Calu3 (cell line): ENCODE measurements at places on chromosomes 13 and 19. TPM values are rescaled to one million over a fixed set of nuclear protein-coding genes. Genes with fewer than 3 reads are reported as not detected.

Gene CEACAM8
- not detected in 2 replicates for total RNA-seq

Gene CCNA1
- total RNA-seq, result not detected in 2 replicates

- no peaks in the 10 kb centered on the region for H3K4me1 ChIP-seq
- H3K27ac ChIP-seq, result no peak overlapping the region
- no peak overlapping the region for H3K4me3 ChIP-seq
- H3K27me3 ChIP-seq, result peaks cover 27% of the 10 kb centered on the region
Measured at GRCh38 chr19:33280351-33280921, 21.9 kb downstream of the CEBPA start.

GRCh38 chr19:28632371-28633080 is 580.4 kb downstream of the UQCRFS1 start:
- no peaks in the 10 kb centered on the region for H3K4me1 ChIP-seq
- DNase-seq, result no peak
- no peaks in the 10 kb centered on the region for H3K36me3 ChIP-seq
- no peak overlapping the region for H3K4me3 ChIP-seq

Gene ZNF709
- 1.6 and 1.7 TPM in 2 replicates for total RNA-seq

- no peak within 1 kb of the TSS for H3K27ac ChIP-seq
- no peaks in the 10 kb centered on the region for H3K36me3 ChIP-seq
- DNase-seq, result peak; percentile 5
Measured at GRCh38 chr19:10517361-10517759, at the start of gene S1PR5. Gene S1PR5 (minus strand): TSS chr19:10517447. CDS start chr19:10515011, 2,436 bp downstream.

DNA sequence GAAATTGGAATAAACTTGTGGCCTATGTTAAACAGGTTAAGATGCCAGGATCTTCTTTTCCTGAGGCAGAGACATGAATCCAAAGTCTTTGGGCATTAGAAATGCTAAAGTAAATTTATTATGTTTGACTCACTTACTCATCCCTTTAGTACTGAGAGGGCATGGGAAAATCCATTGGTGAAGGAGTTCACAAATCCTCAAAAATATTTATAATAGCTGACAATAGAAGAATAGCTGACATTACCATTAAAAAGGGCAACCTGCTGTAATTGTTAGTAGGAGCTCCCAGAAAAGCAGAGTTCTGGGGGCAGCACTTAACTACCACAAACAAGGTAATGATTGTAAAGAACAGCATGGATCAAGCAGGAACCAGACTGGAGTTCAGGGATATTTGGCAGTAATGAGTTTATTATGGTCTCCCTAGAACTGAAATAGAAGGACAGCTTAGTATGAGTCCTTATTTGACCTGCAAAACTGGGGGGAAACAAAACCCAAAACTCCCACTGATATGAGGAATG is 285.8 kb upstream of the KLHL1 start:
- H3K4me1 ChIP-seq, result peaks cover 8% of the 10 kb centered on the region
- H3K27me3 ChIP-seq, result no peaks in the 10 kb centered on the region
- H3K36me3 ChIP-seq, result no peaks in the 10 kb centered on the region
- no peak overlapping the region for H3K27ac ChIP-seq

GRCh38 chr19:38199340-38199739 is 24.7 kb downstream of the DPF1 start:
- no peak overlapping the region for H3K4me3 ChIP-seq
- no peak for DNase-seq
- H3K4me1 ChIP-seq, result no peaks in the 10 kb centered on the region
- H3K27me3 ChIP-seq, result no peaks in the 10 kb centered on the region
- peaks cover 46% of the 10 kb centered on the region for H3K36me3 ChIP-seq
- no peak overlapping the region for H3K27ac ChIP-seq

DNA sequence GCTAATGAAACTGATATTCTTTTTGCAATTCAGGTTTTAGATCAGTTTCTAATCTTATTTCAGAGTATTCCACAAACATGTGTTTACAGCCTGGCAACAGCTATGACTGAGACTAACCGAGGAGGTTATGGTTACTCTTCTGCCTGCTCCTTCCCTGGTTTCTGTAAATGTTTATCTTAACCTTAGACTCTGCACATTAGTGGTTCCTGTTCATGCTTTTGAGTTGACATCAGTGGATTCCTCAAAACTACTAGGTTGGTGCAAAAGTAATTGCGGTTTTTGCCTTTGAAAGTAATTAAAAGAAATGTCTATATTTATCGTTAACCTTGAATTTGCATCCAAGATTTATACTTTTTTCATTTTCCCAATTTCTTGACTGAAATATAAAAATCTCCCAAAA is 237.0 kb upstream of the TSHZ3 start:
- H3K27ac ChIP-seq, result no peak overlapping the region
- H3K36me3 ChIP-seq, result no peaks in the 10 kb centered on the region
- DNase-seq, result no peak
- H3K4me3 ChIP-seq, result no peak overlapping the region

DNA sequence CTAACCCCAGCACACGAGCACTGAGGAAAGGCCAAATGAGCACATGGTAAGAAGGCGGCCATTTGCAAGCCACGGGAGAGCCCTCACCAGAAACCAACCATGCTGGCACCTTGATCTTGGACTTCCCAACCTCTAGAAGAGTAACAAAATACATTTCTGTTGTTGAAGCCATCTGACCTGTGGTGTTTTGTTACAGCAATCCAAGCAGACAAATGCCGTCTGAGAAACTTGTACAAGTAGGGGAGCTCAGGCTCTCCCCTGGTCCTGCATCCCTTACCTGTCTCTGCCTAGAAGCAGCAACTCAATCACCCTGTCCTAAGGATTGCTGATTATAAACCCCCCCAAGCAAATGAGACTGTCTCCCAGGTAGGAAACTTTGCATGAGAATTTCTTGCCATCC is 255.0 kb upstream of the MAB21L1 start:
- H3K4me3 ChIP-seq, result no peak overlapping the region
- DNase-seq, result no peak
- no peaks in the 10 kb centered on the region for H3K4me1 ChIP-seq
- H3K27ac ChIP-seq, result no peak overlapping the region
- no peaks in the 10 kb centered on the region for H3K36me3 ChIP-seq
- H3K27me3 ChIP-seq, result no peaks in the 10 kb centered on the region

- H3K36me3 ChIP-seq, result peaks cover 21% of the 10 kb centered on the region
- no peak overlapping the region for H3K27ac ChIP-seq
- no peak overlapping the region for H3K4me3 ChIP-seq
- peaks cover under 1% of the 10 kb centered on the region for H3K4me1 ChIP-seq
Measured at GRCh38 chr19:46962030-46962570, 57.5 kb upstream of the NPAS1 start.

DNA sequence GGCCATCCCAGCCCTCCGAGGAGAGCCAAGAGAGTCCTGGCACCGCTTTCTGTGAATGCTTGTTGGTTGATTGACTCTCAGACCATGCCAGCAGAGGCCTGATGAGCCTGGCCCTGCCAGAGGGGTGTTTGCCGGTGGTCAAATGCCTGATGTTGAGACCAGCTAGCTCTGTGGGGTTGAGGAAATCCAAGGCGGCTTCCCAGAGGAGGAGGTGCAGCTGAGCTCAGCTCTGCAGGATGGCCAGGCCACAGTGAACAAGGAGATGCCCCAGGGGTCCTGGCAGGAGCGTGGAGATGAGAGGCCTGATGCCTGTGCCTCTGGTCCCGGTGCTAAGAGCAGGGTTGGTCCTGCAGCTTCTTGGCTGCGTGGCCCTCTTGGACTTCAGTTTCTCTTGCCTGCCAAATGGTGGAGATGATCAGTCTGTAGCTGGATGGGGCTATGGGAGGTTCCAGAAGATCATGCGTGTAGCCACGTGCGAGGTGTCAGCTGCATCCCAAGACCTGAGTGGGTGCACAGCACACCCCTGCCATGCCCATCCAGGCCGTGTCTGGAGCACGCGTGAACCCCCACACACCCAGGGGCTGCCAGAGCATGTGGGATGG is 16.8 kb downstream of the NFIC start:
- H3K4me3 ChIP-seq, result peak overlapping the region; percentile 43
- H3K27ac ChIP-seq, result no peak overlapping the region
- no peaks in the 10 kb centered on the region for H3K27me3 ChIP-seq
- peaks cover 14% of the 10 kb centered on the region for H3K36me3 ChIP-seq
- DNase-seq, result no peak
- H3K4me1 ChIP-seq, result peaks cover 10% of the 10 kb centered on the region

- no peak for DNase-seq
- H3K4me3 ChIP-seq, result no peak overlapping the region
- no peaks in the 10 kb centered on the region for H3K4me1 ChIP-seq
- H3K36me3 ChIP-seq, result no peaks in the 10 kb centered on the region
- H3K27me3 ChIP-seq, result peaks cover 25% of the 10 kb centered on the region
- H3K27ac ChIP-seq, result no peak overlapping the region
Measured at GRCh38 chr13:31756346-31756745, 17.0 kb downstream of the RXFP2 start.

- no peaks in the 10 kb centered on the region for H3K36me3 ChIP-seq
- H3K4me1 ChIP-seq, result peaks cover 19% of the 10 kb centered on the region
- no peak overlapping the region for H3K4me3 ChIP-seq
- no peaks in the 10 kb centered on the region for H3K27me3 ChIP-seq
- no peak for DNase-seq
- no peak overlapping the region for H3K27ac ChIP-seq
Measured at GRCh38 chr13:108070925-108071324, 144.4 kb downstream of the LIG4 start.

DNA sequence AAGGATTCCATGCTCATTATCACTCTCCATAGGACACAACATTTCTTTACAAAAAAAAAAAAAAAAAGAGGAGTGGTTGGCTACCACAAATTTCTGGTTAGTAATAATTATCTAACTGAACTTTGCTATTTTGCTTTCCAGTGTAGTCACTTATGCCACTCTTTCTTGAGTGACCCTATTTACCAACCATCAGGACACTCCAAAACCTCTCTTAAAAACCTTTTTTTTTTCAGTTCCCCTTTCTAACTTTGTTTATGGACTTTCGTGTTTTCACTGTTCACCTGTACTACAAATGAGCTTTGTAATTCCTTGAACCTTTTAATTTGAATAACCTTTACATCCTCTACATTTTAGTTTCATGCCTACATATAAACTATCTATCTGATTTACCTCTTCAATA is 686.5 kb upstream of the PCDH9 start:
- H3K36me3 ChIP-seq, result no peaks in the 10 kb centered on the region
- no peaks in the 10 kb centered on the region for H3K27me3 ChIP-seq
- DNase-seq, result no peak
- no peak overlapping the region for H3K4me3 ChIP-seq
- H3K4me1 ChIP-seq, result no peaks in the 10 kb centered on the region

Gene PDE4C
- 0.90 and 2.4 TPM in 2 replicates for total RNA-seq

Gene ZIC5
- 0.57 and 0.71 TPM in 2 replicates for total RNA-seq

Gene MUC16
- 0.15 and 0.17 TPM in 2 replicates for total RNA-seq

Gene BLOC1S3
- 22.7 and 25.2 TPM in 2 replicates for total RNA-seq
